ENCODE measurements at places on chromosomes 16 and 17.

DNA sequence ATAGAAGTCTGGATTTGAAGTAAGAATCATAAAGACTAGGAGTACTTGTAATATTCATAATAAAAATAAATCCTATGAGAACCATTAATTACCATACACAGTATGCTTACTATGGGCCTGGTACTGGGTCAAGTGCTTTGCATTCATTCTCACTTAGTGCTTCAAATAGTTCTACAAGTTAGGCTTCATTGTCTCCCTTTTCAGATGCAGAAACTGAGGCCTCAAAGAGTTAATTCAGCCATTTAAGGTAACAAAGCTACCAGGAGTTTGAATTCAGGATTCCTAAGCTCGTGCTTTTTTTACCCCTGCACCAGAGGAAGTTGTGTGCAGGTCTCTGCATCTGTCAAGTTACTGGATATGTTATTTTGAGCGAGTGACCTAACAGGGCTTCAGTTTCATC, 1098.4 kb upstream of the EEF2KMT start:
- no peak for DNase-seq

GRCh38 chr17:59521465-59522126, 43.8 kb upstream of the DHX40 start:
- DNase-seq: peak; percentile 24

GRCh38 chr17:47995241-47995935, 24.5 kb downstream of the CDK5RAP3 start:
- DNase-seq: no peak

DNA sequence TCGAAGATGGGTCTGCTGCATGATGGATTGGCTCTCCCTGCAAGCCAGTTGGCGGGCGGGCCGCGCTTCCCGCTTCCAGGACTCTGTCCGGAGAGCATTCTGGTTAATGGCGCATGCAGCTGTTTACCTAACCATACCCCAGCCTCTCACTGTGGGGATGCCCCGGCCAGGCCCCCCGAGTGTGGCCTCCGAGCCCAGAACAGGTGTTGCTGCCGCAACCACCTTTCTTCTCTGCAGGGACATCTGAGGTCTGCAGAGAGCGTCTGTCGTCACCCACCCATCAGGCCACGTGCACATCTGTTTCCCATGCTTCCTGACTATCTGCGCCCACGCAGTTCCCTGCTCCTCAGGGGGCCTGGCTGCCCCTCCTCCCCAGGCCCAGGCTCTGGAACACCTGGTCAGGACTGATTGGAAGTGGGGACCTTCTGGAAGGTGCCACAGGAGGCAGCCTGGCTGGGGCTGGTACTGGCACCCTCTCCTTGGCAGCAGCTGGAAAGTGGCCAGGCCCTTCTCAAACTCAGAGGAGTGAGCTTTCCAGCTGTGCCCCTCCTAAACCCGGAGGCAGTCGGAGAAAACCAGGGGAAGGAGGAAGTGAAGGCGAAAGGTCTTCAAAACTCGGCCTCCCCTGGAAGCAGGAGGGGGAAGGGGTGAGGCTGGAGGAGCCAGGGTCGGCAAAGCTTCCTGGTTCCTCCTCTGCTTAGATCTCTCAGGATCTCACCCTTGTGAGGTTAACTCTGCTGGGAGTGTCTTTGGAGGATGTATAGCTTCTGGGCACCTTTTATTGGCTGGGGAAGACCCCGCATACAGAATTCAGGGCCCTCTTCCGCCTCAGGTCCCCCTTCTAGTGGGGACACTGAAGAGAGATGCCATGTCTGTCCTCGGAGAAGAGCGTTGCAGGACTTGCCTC, 64.5 kb upstream of the CIBAR2 start:
- DNase-seq: no peak

DNA sequence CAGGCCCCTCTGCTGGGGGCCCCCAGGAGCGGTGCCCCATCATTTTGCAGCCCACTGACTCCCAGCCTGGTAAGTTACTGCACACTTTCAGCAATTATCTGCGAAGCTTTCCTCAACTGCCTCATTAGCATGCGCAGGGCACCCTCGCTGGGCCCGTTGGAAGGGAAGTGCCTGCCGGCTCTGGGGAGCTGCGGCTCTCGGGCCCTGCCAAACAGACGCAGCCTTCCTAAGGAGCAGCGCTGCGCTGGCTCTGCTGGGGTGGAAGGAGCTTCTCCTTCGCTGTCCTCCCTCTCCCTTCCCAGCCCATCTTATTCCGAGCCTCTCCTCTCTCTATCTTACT, 71.0 kb downstream of the RBBP6 start:
- DNase-seq: no peak

DNA sequence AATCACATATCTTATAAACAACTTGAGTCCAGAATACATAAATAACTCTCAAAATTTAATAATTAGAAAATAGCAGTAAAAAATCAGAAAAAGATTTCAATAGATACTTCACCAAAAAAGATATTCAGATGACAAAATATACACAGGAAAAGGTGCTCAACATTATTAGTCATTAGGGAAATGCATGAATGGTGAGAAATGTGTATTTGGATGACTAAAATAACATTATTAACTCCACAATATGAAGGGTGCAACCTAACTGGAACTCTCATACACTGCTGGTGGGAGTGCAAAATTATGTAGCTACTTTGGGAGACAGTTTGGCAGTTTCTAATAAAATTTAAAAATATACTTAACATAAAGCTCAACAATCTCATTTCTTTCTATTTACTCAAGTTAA, 262.3 kb upstream of the AXIN2 start:
- no peak for DNase-seq

DNA sequence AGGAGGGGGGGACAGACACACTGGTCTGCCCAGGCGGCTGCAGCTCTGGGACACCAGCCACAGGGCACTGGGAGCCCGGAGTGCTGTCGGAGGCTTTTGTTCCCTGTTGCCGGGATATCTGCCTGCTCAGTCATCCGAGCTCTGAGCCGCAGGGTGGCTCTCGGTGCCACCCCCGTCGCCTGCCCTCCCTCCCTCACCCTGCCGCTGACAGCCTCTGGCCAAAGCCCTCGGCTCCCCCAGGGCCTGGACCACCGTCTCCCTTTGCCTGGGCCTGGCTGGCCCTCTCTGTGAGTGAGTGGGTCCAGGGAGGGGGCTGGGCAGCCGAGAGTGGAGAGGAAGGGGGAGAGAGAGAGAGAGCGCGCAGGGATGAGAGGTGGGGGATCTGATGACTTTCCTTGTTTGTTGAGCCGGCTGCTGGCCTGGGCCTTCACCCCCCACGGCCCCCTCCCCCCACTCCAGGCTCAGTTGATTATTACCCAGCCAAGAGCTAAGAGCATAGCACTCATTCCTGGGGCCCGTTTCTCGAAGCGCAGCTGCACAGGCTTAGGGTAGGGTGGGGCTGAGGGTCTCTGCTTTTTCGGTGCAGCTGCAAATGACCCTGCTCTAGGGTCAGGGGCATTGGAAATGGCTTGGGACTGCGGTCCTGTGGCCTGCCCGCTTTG, 2.7 kb downstream of the FOXJ1 start:
- no peak for DNase-seq

GRCh38 chr16:66682271-66682670, 14.3 kb downstream of the CMTM4 start:
- no peak for DNase-seq

All from stimulated activated CD8-positive, alpha-beta memory T cell treated with anti-CD3 and anti-CD28 coated beads, Interleukin-4, amount 100 ng/mL, for 1 hour (primary cell).